Muscle of leg (tissue), 16 donors: ENCODE measurements at places on chromosomes 5 and 9. TPM values are rescaled to one million over a fixed set of nuclear protein-coding genes. Genes with fewer than 3 reads are reported as not detected.

DNA sequence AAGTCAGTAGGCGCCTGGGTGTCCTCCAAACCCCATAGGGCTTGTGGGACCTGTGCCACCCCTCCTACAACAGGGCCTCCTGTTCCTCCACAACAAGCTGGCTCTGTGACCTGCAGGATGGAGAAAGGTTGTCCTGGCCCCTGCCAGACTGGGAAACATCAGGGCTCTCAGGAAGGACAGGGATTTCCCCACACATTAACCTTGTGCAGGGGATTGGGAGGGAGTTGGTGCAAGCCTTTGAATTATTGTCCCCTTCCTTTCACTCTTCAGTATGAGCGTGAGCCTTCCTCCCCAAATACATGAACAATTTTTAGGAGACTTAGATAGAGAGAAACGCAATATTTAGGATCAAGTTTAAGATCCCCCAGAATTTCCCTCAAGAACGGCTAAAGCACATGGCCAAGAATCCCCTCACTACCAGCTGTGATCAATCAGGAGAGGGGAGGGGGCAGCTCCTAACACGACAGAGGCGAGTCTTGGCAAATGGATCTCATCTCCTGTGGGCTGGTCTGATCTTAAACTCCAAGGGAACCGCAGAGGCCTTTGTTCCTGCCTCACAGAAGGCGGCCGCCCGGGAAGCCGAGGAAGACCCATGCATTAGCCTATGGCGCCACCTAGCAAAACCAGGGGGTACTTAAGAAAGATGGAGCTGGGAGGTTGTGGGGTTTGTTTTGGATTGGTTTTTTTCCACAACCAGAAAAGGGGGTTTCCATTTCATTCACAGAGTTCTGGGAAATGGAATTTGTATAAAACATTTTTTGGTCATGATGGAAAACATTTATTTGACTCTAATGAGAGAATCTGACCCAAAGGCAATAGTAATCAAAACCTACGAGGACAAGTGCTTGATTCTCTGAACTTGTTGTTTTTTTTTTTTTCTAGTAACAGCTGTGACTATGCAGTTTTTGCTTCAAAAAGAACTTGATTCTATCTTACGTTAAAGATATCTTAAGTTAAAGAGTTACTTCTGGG is 36.1 kb upstream of the OSMR start:
- peak; percentile 93 for DNase-seq

XPA gene
- 20.0 TPM for polyA plus RNA-seq

FBP1 gene
- polyA plus RNA-seq, result 0.51 TPM

GRCh38 chr9:74125941-74126340 is 371.2 kb upstream of the RORB start:
- DNase-seq, result no peak

LCN15 gene
- polyA plus RNA-seq, result 4.0 TPM

- DNase-seq, result no peak
Observed at GRCh38 chr5:96140084-96140483, 178.4 kb upstream of the ELL2 start.

GRCh38 chr9:29866556-29866955 is 2293.3 kb upstream of the C9orf72 start:
- DNase-seq, result no peak

GRCh38 chr5:132797651-132798050 is 15.5 kb upstream of the SOWAHA start:
- DNase-seq, result peak; percentile 26

S1PR3 gene
- polyA plus RNA-seq, result 28.0 TPM

DNA sequence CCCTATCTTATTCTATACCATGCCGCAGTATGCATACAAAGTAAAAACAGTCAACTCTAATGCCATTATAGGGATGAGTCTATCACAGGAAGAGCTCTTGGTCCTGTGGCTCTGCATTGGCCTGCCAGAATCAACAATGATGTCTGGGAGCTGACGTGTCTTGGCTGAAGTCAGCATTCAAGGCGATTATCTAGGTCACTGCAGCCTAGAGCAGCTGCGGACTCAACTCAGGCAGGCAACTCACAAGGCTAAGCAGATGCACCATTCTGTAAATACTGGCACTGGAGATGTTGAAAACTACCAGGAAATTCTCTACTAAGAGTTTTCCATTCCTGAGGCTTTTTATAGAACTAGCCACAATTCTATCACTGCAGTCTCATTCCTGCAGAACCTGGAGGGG is 13.3 kb downstream of the SPATA9 start:
- DNase-seq, result peak; percentile 95

EQTN gene
- not detected for polyA plus RNA-seq

DNA sequence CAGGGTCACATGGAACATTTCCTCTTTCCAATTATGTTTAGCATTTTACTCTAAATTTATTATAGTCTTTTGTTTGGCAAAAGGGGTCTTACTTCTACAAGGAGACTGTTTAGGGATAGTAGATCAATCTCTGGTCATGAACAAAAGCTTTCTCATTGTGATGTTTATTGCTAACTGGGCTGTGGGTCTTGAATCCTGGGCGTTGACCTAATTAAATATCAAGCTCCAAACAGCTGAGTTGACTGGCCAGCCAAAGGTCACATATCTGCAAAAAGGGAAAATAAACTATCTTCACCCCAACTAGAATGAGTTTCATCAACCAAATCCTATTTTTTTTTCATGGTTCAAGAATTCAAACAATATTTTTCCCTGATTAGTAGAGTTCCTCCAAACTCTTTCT is 245.4 kb upstream of the TUT7 start:
- DNase-seq, result peak; percentile 86

GRCh38 chr9:36725777-36726356 is 153.2 kb downstream of the MELK start:
- DNase-seq, result no peak

DNA sequence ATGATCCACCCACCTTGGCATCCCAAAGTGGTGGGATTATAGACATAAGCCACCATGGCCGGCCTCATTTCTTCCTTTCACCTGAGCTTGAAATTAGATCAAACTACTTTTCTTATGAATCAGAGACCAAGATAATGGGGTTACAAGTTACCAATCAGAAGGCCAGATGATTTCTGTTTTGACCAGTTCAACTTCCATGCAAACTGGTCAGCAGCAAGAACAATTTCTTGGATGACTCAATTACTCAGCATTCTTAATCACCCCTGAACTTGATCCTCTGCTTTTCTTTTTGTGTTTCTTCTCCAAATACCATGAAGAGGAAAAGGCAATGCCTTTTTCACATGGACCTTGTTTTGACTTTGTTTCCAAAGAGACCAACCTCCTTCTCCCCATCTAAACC is 10.0 kb upstream of the PLIN2 start:
- DNase-seq, result no peak

DNA sequence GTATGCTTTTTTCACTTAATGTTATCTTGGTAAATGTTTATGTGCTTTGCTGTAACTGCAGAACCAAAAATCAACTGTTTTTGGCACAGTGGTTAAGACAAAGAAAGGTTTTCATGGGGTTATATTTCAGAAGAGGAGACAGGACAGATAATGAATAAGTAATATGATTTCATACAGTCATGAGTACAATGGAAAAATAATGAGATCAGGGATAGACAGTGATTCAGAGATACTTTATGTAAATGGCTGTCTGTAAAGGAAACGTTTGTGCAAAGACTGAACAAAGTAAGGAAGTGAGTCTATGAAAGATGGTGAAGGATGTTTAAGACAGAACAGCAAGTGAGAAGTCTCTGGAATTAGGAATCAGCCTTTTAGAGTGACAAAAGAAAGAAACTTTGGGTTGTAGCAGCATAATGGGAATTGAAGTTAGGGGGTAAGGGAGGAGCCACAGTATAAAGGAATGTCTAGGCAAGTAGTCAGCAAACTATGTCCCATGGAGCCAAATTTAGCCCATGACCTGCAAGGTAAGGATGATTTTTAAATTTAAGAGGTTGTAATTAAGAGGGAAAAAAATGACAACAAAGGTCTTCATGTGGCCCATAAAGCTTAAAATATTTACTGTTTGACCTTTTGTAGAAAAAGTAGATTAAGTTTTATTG is 55.0 kb downstream of the TNPO1 start:
- no peak for DNase-seq

DNA sequence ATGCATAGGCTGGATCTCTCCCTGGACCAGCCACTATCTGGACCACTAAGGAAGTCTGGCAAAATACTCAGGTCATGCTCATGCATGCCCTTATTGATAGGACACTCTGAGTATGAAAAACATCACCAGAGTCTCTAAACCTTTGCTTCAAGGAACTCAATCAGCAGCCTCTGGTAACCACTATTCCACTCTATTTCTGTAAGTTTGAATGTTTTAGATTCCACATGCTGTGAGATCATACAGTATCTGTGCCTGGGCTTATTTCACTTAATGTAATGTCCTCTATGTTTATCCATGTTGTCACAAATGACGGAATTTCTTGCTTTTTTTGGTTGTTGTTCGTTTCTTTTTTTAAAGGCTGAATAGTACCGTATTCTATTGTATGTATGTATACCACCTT is 68.3 kb downstream of the TARS1 start:
- DNase-seq, result no peak

SLC34A1 gene
- polyA plus RNA-seq, result not detected
